Head of caudate nucleus (tissue), 42 donors: ENCODE measurements at places on chromosomes 13 and 19.
A peak's percentile ranks its signal among the peaks of the same experiment; 100 is the strongest.

GRCh38 chr19:47353307-47353712 lies 4.2 kb downstream of the DHX34 start:
- DNase-seq = no peak

GRCh38 chr13:83449668-83450395 lies 432.4 kb downstream of the SLITRK1 start:
- no peak for DNase-seq

- peak; percentile 98 for DNase-seq
Measured at GRCh38 chr19:13162724-13163608, 12.8 kb downstream of the IER2 start.

- DNase-seq = no peak
Measured at GRCh38 chr19:4987692-4988370, 18.9 kb downstream of the KDM4B start.

GRCh38 chr13:113145911-113146598 lies 12.4 kb upstream of the PROZ start:
- no peak for DNase-seq

- DNase-seq = no peak
Measured at GRCh38 chr19:49832556-49832955, 14.5 kb downstream of the MED25 start.

- DNase-seq = peak; percentile 66
Measured at GRCh38 chr19:1064661-1065605, 2.0 kb upstream of the ARHGAP45 start.

GRCh38 chr13:75136151-75136550 lies 345.8 kb downstream of the TBC1D4 start:
- DNase-seq = no peak

DNA sequence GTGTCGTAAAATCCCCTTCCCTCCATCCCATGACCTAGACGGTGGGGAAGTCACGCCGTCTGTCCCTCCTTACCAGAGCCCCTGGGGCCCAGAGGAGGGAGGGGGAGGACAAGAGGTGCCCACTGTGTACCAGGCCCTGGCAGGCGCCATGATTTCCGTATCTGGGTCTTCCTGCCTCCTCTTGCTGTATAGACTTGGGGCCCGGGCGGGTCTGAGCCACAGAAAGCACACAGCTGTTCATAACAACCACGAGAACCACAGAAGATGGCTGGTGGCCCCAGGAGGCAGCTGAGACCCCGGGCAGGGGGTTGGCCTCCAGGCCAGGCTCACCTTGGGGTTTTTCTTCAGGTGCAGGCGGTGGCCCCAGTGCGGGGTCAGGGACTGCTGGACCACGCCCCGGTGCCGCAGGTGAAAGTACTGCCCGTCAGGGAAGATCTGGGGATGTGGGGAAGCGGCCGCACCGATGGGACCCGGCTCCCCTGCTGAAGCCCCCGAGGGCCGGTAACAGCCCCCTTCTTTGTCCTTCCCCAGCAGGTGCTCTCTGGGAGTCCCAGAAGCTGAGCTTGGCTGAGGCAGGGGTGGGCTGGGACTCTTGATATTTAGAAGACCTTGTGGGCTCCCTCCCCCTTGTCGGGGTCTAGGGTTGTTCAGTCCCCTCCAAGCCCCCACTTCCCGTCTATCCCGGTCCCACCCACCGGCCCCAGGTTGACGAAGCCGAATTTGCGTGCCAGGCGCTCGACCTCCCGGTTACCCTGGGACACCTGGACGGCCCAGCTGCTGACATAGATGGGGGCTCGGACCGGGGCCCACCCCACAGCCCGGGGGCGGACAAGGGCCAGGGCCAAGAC lies 463 bp downstream of the PCSK4 start:
- no peak for DNase-seq

DNA sequence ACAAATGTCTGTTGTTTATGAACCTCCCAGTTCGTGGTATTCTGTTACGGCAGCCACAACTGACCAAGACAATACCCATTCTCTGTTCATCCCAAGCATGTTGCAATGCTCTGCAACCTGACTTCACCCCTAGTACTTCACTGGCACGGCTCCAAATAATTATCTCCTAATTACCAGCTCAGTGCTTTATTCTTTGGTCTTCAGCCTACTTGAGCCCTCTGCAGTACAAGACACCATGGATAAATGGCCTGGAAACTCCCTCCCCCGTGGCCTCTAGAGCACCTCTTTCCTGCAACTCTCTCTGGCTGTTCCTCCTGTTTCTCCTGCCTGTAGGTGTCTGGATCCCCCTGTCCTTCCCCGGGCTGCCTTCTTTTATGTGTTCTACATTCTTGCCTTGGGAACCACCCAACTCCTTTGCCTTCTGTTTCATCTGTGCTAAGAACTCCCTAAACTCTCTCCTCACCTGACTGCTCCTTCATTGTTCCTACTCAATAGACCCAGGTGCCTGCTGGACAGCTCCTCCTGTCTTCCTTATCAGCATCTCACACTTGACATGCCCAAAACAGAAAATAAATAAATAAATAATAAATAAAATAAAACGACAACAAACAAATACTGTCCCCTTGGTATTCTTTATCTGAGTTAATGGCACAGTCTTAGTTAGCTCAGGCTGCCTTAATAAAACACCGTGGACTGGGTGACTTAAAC lies 200.4 kb upstream of the IPO5 start:
- no peak for DNase-seq

DNA sequence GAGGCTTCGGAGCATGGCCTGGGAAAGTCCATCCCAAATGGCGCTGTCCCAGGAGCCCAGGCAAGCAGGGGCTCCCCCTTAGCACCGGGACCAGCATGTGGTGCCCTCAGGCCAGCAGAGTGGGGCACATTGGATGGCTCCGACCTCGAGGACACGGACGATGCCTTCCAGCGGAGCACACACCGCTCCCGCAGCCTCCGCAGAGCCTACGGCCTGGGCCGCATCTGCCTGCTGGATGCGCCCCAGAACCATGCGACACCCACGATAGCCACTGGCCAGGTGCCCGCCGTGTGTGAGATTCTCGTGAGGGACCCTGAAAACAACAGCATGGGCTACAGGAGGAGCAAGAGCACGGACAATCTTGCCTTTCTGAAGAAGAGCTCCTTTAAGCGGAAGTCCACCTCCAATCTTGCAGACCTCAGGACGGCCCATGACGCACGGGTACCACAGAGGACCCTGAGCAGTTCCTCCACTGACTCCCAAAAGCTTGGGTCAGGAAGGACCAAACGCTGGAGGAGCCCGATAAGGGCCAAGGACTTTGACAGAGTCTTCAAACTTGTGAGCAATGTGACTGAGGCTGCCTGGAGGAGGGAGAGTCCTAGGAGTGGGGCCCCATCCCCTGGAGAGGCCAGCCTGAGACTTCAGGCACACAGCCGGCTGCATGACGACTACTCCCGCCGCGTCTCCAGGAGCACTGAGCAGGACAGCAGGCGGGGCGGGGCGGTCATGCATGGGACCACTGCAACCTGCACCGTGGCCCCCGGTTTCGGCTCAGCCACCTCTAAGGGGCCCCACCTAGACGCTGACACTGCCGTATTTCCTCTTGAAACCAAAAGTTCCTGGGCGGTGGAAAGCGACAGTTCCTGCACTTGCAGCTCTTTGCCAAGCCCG lies 63.1 kb downstream of the SPATA13 start:
- no peak for DNase-seq

DNA sequence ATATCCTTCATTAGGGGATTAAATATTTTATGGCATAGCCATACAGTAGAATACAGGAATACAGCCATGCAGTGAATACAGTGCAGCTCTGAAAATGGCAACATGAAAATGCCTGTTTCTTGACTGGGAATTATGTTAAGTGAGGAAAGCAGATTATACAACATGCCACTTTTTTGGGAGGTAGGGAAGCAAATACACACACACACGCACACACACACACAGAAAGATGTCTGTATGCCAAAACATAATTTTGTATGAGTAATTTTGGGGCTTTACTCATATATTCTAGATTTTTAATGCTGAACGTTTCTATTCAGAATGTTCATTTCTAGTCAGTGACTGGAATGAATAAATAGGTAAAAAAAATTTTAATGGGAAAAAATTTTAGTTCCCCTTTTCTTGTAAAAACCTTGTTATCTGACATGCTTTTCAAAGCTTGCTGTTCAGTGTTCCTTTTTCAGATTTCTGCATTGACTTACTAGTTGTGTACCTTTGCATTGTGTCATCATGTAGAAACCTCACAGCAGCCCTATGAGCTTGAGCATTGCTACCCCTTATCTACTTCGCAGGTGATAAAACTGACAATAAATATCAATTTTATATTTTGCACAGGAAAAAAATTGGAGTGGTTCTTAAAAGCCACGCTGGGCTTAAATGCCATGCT lies 7.8 kb downstream of the GPR183 start:
- DNase-seq = no peak

DNA sequence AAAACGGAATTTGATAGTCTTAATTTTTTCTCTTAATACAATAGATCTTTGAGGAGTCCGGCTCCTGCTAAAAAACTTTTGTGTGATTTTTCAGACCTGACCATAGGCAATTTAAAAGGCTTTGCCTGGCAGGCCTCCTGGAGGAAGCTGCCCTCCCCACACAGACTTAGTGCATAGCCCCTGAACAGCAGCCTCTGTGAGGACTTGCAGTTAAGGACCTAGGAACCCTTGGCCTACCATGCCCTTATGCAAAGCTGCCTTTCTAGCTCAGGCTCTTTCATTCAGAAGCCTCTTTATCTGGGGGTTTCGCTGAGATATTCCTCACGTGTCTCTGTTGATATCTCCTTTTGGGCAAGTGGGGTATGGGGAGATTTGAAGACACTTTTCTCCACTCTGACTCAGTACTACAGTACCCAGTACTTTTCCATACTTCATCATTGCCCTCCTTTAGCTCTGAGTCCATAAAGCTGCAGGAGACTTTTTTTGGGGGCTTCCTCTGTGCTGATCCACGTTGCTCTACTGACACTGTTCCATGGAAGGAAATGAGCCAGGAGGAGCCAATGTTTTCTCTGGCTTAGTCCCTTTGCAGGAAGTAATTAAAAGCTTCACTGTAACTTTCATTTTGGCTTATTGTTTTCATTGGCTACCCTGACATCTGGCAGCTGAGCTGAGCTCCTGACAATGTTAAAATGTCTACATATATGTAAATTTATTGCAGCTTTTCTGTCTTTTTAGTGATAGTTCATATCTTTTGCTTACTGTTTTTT lies 283.1 kb downstream of the TDRD3 start:
- DNase-seq = no peak

GRCh38 chr19:17332677-17333581 lies 1.7 kb downstream of the ANO8 start:
- no peak for DNase-seq

- peak; percentile 72 for DNase-seq
Measured at GRCh38 chr19:46975925-46976782, 43.5 kb upstream of the NPAS1 start.

DNA sequence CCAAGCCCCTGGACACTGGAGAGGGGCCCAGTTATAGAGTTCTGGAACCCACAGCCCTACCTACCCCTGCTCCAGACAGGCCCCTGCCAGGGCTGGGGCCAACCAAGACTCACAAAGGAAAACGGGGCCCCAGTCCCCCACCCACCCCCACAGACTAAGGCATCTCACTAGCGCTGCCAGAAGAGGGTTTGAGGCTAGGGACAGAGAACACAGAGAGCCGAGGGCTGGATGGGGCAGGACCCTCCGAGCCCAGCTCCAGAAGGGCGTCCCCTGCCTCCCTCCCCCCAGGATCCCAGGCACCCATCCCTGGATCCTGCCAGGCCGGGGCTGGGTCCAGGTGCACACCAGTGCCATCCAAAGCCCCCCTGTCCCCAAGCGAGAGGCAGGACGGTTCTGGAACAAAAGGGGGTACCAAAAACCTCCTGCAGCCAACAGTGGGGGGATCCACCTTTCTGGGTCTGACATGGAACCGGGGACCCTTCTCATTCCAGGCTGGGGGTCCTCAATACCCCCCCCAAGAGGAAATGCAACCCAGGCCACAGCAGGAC lies 4.4 kb upstream of the REXO1 start:
- DNase-seq = no peak

DNA sequence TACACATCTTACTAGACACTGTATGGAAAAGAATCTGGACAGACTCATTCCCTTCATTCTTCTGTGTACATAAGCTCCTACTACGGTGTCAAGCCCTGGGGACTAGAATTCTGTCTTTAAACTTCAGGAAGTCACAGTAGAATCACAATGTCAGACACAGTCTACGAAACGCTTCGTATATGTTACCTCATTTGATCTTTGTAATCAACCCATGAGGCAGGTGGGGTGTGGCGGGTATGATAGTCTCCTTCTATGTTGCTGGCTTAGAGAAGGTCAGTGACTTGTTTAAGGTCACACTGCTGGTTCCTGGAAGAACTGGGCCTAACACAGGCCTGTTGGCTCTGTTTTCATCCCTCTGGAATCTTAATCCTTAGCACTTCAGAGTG lies 32.2 kb upstream of the TPT1 start:
- DNase-seq = no peak

DNA sequence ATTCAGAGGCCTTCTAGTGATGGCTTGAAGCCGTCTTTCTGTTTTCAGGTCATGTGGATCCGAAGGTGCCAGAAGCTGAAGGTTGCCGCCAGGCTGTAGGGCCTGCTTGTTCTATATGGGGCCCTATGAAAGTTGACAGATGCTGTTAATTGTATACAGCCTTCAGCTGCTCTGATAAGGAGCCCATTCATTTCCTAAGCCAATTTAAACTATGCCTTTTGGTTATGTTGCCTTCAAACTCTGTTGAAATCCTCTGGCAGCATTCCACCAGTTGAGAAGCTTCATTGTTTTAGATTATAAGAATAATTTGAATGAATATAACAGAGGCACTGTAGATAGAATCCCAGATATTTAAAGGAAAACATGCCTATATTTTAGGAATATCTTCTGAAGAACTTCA lies 34.4 kb downstream of the RAP2A start:
- peak; percentile 39 for DNase-seq

DNA sequence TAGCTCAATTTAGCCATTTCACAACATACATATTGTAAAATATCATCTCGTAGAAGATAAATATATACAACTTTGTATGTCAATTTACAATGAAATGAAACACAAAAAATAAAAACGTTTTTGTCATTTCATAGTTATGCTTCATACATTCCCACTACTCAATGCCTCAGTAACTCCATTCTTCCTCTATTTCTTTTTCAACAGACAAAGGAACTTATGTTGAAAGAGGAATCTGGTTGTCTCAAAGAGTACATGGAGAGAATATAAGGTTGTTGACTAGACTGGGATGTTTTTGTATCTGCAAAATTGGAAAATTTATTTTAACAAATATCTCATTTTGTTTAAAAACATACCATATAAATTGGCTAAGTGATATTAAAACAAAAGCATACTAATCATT lies 12.8 kb downstream of the KCTD12 start:
- DNase-seq = no peak

GRCh38 chr13:21413013-21413412 lies 46.1 kb downstream of the ZDHHC20 start:
- DNase-seq = no peak

- peak; percentile 35 for DNase-seq
Measured at GRCh38 chr19:49637821-49638738, 1.9 kb downstream of the RRAS start.

DNA sequence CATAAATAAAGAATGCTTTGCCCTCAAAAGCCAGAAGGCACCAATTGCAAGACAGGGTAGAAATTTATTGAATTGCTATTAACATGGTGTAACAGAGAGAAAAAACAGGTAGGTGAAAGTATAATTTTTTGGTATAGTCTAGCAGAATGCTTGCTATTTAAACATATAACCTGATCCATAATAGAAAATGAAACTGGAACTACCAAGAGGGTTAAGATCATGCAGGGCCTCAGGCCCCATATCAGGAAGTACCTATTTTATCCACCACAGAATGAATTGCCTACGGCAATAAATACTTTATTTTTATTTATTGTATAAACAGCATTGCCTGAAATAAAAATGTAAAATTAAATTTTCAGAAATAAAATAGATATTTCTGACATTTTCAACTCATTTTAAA lies 159.5 kb downstream of the PRR20E start:
- DNase-seq = no peak

GRCh38 chr13:75666646-75667351 lies 30.7 kb downstream of the LMO7 start:
- no peak for DNase-seq
